ENCODE measurements at places on chromosomes 7 and 10.

DNA sequence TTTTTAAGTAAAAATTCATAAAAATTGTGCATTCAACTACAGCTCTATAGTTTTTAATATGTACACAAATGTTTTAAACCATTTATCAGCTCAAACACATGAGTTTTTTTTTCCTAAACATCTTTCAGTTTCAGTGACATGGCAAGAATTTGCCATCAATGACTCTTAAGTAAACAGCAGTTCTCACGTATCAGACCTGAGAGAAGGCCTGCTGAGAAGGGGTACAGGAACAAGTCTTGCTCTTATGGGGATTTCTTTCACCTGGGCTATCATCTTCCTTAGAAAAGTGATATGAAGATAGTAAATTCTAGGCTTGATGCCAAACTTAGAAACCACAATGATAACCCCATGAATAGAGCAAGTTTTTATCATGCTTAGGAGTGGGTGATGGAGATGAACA is 467.8 kb downstream of the ARL4A start:
- DNase-seq: no peak

GRCh38 chr7:150799156-150799555 is 1.0 kb downstream of the TMEM176B start:
- DNase-seq: no peak

DNA sequence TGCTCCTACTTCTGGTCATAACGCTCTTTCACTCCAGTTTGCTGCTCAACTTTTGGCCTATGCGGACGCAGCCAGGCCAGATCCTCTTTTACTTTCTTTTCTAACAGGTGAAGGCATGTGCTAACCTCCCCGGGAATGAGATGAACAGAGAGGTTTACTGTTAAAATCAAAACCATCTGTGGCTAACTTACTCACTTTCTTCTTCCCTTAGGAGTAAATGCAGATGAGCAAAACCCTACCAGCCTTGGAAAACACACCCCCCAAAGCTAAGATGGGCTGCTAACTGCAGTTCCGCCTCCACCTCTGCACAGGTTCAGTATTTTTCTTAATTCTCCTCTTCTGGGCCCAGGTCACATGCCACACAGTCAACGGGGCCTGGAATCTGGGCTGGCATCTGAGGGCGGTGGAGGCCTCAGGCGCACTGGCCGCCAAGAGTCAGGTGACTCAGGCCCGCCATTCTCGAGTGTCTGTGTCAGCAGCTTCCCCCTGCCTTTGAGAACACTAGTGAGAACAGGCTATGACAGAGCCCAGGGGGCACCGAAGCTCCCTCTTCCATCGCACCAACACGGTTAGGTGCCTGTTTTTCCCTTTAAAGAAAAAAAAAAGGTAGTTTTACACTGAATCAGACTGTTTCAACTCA is 11.1 kb downstream of the FAM53B start:
- DNase-seq: peak; percentile 71

- DNase-seq: no peak
Measured at GRCh38 chr10:112792487-112793201, 157.4 kb upstream of the TCF7L2 start.

DNA sequence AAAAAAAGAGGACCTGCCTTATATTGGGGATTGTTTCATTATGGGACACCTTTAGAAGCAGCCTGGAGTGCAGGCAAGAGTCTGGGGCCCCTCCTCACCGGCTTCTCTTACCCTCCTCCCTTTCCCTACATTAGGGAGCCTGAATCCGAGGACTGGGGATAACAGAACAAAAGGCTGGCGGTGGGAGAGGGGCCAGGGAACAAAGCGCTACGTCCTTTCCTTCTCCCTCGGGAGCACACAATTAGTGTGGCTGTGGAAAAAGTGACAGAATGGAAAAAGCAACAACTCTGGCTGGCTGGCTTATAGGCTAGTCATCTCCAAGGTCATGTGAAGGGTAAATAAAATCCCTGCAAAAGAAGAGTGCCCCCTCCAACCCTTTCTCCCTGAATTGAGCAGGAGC is 74.7 kb downstream of the LSM5 start:
- no peak for DNase-seq

DNA sequence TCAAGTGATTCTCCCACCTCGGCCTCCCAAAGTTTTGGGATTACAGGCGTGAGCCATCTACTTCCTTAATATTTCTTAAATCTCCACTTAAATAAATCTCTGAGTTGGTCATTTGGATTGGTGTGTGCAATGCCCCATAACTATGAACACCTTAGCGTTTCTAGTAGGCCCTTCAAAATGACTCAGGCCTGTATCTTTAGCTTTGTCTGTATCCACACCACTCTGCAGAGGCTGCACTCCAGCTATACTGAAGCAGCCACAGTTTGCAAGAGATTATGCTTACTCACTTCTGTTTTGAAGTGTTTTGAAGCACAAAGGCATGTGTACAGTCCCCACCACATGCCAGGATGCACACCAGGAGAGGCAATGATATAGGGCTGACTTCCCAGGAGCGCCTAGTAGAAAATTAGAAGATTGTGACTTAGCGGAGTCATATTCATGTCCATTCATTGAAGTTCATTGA is 2.4 kb upstream of the ST7 start:
- no peak for DNase-seq

DNA sequence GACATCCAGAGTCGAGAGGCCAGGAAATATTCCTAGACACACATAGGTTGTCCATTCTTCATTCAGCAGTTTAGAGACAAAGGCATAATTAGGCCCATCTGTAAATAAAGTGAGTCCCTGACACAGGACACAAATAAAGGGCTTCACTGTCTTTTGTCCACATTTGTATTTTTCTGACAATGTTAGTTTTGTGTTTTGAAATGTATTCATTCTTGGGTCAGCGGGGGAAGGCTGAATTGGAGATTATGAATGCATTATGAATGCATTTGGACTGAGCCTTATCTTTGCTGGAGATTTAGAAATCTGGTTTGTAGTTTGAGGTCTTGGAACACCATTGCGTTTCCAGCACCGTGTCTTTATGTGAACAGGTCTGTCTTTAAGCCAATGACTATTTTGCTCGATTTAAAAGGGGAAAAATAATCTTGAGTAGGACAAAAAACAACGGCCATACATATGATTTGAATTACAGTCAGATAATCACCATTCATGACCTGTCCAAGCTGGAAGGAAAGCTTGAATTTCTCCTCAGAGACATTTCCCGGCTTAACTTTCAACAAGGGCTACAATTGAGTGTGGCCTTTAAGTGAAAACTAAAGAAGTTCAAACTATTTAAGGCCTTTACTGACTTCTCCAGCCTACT is 334.8 kb downstream of the WDR11 start:
- DNase-seq: no peak

DNA sequence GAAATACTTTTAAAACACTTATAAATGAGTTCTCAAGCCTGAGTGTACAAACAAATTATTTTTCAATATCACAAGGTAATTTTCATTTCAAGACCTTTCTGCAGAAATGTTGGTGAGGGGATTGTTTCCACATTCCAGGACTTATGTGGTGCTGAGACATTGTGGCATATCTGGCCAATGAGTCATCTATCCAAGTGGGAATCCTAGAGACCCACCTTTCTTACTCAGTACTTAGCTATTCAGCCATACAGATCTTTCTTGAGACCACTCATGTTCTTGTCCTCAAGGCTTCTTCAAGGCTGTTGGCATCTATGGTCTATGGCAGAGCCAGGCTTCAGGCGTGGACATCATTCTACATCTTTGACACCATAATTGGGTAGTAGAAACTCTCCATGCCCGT is 225.4 kb downstream of the DKK1 start:
- no peak for DNase-seq

DNA sequence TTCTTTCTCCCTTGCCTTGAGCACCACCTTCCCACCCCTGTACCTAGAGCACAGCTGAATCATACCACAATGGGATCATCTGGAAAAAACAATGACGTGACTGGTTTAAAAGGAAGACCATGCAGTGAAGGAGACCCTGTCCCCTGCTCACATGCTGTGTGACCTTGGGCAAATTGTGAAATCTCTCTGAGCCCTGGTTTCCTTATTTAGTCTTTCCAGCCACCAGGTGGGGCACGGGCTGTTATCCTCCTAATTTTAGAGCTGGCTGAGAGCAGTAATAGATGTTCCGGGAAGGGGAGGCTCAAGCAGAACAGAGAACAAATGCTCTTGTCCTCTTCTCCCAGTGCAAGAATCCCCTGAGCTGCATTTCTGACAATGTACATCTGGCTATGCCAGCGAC is 198.3 kb downstream of the RPS24 start:
- DNase-seq: no peak

DNA sequence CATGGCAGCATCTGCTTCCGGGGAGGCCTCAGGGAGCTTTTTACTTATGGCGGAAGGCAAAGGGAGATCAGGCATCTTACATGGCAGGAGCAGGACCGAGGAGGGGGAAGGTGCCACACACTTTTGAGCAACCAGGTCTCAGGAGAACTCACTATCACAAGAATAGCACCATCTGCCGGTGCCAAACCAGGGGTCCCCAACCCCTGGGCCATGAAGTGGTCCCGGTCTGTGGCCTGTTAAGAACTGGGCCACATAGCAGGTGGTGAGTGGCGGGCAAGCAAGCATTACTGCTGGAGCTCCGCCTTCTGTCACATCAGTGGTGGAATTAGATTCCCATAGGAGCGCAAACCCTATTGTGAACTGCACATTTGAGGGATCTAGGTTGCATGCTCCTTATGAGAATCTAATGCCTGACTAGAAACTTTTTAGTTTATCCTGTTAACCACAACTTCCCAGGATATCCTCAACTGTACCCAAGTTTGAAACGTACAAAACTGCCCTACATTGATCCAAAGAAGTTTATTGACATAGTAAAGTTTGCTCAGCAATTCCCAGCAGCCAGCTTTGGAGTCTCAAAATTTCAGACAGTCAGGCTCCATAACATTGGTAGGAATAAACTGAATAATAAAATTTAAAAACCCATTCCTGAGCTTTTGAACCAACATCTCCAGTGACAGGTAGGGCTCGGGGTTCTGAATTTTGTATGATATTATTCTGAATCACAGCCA is 228.4 kb upstream of the TAC1 start:
- no peak for DNase-seq

DNA sequence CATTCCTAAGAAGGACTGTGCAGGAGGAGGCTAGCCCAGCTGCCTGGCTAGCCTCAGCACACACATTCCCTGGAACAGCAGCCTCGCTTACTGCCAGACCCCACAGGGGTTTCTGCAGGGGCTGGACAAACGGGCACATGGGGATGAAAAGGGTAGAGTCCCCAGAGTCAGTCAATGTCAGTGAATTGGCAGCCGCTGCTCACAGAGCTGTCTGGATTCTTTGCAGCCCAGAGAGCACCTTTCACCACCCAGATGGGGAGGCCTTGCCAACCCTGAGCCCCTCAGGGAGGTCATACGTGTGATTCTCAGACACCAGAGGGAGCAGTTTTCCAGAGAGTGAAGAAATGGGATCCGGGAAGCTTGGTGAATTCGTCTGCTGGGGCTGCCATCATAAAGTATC is 143.3 kb downstream of the KCNMA1 start:
- no peak for DNase-seq

- DNase-seq: no peak
Measured at GRCh38 chr10:13775786-13776775, 189.3 kb downstream of the PRPF18 start.

DNA sequence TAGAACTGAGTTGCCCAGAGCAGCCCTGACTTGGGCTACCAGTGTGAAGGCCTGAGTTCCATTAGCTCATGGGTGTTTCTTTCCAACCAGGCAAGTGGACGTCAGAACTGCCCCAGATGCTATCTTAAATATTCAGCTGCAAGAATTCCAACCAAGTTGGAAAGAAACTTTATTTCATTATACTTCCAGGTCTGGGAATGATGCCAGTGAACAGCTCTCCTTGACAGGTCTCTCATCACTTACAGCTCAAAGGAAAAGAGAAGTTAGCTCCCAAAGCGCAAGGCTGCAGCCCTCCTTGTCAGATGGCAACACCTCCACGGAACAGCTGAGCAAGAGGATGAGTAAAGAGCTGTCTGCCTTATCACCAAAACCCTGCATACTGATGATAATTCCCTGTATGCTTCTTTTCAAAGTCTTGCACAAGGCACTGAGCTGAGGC is 255.5 kb upstream of the AOAH start:
- DNase-seq: no peak

GRCh38 chr10:130354976-130355795 is 219.0 kb downstream of the GLRX3 start:
- no peak for DNase-seq

GRCh38 chr7:102080434-102081243 is 206.0 kb upstream of the SH2B2 start:
- DNase-seq: no peak

GRCh38 chr10:53331460-53331859 is 558.9 kb upstream of the MBL2 start:
- DNase-seq: no peak

DNA sequence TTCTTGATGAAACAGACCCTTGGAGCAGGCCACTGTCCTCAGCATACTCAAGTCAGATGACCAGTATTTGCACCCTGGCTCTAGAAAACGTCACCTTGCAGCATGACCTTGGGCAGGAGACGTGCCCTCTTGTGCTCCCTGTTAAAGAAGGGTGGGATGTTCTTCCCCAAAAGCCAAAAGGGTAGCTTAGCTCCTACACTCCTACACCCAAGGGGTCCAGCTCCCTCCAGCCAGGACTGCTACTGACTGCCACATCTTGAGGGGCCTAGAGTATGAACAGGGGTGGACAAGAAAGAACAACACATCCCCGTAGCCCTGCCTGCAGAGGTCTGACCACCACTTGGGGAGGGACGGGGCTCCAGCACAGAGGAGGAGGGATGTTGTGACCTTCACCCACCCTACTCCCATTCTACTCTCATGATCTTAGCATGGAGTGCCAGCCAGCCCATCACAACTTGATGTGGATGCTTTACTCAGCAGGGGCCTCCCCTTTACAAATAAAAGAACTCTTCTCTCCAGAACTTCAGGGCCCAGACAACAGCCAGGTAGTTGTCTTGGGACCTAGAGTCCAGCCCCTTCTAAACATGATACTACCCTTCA is 165.3 kb upstream of the ZMIZ1 start:
- DNase-seq: no peak

- DNase-seq: no peak
Measured at GRCh38 chr10:31921031-31921430, 7.6 kb downstream of the ARHGAP12 start.

- DNase-seq: no peak
Measured at GRCh38 chr10:79237454-79238157, 109.7 kb upstream of the PPIF start.

GRCh38 chr7:100806276-100806675 is 21.0 kb downstream of the EPHB4 start:
- no peak for DNase-seq

GRCh38 chr10:17240616-17241015 is 12.6 kb downstream of the VIM start:
- no peak for DNase-seq

GRCh38 chr10:66627156-66627555 is 298.7 kb upstream of the LRRTM3 start:
- DNase-seq: no peak

All from CD4-positive, alpha-beta T cell treated with Interleukin-4 for 4 hours (primary cell).